ENCODE measurements at places on chromosomes 7 and 10.
A peak's percentile ranks its signal among the peaks of the same experiment; 100 is the strongest.

GRCh38 chr7:83882551-83882950 is 233.6 kb upstream of the SEMA3E start:
- peak; percentile 20 for DNase-seq

DNA sequence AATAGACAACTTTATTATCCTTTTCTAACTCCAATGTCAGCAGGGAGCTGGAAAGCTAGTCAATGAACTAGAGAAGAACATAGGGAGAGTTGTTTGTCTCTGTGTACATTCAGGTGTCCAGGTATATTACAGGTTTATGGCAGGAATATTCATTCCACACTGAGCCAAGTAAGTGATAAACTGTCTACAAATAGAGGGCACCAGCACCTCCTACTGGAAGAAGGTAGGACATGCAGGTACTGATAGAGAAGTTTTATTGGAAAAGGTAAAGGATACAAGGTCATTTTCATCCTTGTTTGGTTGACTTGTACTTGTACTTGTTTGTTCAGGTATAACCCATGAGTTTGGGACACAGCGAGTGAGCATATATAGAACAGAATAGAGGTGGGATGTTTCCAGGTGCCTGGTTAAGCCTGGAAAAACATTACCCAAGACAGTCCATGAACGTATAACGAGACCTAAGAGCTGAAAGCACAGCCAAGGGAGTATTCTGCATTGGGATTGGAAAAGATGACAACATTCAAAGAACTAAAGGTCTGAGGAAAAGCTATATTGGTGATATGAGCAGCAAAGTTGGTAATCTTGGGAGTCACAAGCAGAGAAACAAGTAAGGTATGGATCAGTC is 61.4 kb upstream of the PPP1R3C start:
- DNase-seq = peak; percentile 45

- no peak for DNase-seq
Measured at GRCh38 chr10:128095027-128095752, 31.0 kb downstream of the MKI67 start.

- DNase-seq = no peak
Measured at GRCh38 chr10:112148331-112148730, 35.2 kb downstream of the GPAM start.

DNA sequence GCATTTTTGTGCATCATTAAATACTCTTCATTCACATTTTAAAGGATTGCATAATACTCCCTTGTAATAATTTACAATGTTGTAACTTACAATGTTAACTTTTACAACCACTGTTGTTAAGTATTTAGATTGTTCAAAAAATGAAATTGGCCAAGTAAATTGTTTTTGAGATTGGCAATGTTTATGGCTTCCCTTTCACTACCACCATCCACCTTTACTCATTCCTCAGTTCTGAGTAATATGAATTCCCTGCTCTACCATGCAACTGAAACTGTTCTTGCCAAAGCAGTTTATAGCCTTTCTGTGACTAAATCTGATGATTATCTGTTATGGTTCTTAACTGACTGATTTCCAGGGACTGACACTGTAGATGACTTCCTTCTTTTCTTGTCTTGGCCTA is 80.5 kb upstream of the TMEM106B start:
- DNase-seq = peak; percentile 24

DNA sequence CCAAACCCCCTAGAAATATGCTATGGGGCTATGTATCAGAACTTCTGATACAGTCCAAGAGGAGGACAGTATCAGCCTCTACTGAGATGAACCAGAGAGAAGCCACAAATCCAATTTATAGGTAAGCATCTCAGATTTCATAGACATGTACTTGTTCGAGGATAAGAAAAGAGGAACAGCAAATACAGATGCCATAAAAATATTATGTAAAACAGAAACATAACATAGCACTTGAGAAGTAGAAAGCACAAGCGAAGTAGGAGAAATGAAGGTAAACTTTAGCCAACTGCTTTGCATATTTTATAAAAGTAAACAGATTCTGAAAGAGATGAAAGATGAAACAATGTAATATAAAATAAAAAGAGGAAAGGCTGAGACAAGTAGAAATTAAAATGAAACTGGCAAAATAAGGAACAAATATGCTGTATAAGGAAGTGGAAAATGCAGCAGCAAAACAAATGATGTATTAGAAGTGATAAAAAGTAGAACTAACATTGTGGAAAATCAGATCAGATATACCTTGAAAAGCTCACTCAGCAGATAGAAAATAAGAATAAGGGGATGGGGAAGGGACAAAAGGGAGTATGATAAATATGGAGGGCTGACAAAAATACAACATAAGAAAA is 135.1 kb downstream of the SKAP2 start:
- no peak for DNase-seq

GRCh38 chr10:1048349-1048731 is 579 bp downstream of the IDI1 start:
- DNase-seq = peak; percentile 49

DNA sequence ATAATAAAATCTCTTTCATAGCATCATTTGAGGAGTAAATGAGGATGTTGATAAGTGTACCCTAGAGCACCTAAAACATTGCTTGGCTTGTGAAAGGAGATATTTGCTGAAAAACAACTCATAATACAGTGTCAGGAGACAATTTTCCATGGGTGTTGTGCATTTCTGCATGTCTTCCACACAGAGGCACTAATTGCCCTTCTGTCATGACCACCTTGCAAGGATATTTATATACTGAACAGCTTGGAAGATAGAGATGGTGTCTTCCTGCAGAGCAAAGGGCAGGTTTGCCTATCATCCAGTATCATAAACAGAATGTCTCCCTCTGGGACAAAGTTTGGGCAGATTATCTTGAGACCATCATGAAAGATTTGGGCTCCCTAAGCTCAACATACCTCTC is 495.2 kb upstream of the LRRN3 start:
- no peak for DNase-seq

GRCh38 chr7:79452495-79453265 is 787 bp downstream of the MAGI2 start:
- peak; percentile 45 for DNase-seq

- DNase-seq = no peak
Measured at GRCh38 chr10:86003201-86003621, 363.4 kb downstream of the GRID1 start.

All from iris pigment epithelial cell (primary cell).